Esophagus squamous epithelium (tissue), 5 donors: ENCODE measurements at places on chromosomes 6 and 20.

GRCh38 chr20:14573676-14574075, 236.3 kb upstream of the FLRT3 start:
- DNase-seq = no peak

GRCh38 chr6:33212857-33213165, 4.5 kb downstream of the RING1 start:
- DNase-seq = no peak

GRCh38 chr6:128336436-128337095, 183.8 kb downstream of the PTPRK start:
- no peak for DNase-seq

DNA sequence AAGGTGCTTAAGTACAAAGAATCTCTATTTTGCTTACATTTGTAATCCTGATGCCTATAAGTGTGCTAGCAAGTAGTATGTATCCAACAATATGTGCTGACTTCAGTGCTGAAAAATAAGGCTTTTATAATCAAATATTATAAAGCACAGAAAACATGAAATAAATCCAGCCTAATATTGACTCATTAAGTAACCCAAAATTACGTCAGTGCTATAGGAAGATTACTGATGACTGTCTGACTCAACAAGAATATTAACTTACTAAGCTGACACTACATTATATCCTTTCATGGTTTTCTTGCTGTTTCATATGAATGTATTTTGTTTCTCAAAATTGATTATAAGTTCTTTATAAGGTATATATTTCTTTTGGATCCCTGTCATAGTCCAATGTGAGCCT, 76.1 kb downstream of the ME1 start:
- no peak for DNase-seq

DNA sequence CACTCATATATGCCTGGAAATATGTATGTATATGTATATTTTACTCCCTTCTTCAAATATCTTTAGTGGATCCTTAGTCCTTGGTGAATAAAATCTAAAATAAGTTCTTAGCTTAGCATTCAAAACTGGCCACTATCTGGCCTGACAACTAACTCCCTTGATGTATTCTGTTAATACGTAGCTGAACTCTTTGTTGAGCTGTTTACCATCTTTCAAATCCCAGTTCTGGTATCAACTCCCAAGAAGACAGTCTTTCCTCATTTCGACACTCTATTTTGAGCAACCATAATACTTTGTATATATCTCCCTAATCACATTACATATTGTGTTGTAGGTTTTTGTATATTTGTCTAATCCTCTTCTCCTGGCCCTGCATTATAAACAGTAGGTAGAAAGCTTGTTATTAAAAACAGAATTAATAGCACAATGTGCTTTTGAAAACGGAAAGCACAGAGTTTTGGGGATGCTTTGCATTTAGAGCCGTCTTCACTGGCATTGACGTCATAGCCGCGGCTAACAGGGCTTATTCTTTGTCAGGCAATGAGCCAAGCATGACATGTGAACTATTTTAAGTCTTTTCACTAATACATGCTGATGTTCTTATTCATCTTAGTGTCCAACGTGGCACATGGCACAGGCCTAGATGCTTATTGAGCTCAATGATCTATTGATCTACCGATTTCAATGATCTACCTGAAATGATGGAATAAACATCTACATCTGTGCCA, 47.2 kb upstream of the CCN2 start:
- DNase-seq = no peak

DNA sequence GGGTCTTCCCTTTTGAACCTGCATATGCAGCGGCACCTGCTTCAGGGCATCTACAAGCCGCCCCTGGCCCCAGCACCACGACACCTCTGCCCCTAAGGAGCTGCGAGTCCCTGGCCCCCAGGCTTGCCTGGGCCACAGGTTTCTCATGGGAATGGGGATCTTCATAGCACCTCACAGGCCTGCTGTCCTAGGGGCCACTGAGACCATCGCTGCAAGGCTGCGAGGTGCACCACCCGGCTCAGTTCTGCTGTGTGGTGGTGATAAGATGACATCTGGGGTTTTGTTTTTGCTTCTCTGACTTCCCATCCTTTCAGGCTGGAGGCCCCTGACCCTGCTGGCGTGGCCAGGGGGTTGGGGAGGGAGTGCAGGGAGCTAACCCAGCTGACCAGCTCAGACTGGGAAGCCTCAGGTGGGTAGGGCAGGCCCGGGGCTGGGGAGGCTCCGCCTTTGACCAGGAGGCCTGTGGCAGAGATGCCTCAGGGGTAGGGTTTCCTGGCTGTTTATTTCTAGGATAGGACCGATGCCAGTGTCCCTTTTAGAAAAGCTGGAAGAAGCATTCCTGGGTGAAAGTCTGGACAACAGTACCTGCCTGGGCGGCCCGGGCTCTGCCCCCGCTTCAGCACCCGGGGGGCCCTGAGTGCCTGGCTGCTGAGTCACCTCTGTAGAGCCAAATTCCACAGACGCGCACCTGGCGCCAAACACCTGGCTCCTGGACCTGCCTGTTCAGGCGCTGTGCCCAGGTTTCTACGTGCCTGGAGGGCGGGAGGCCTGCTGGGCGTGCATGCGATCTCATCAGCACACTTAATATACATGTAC, 264.7 kb downstream of the DLL1 start:
- DNase-seq = no peak

DNA sequence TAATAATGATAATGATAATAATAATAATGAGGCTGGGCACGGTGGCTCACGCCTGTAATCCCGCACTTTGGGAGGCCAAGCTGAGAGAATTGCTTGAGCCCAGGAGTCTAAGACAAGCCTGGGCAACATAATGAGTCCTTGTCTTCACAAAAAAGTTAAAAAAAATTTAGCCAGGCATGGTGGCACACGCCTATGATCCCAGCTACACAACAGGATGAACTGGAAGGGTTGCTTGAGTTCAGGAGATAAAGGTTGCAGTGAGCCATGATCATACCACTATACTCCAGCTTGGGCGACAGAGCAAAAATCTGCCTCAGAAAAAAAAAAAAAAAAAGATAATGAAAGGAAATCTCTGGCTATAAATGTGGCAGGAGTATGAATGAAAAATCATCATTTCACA, 213.4 kb downstream of the HIVEP2 start:
- DNase-seq = no peak
